ENCODE measurements at places on chromosomes 1 and 21.

- DNase-seq, result no peak
Observed at GRCh38 chr1:22284906-22285548, 142.1 kb upstream of the WNT4 start.

GRCh38 chr1:117135329-117135728 lies 13.8 kb upstream of the TRIM45 start:
- no peak for DNase-seq

GRCh38 chr1:43267818-43268425 lies 1.9 kb upstream of the TMEM125 start:
- no peak for DNase-seq

DNA sequence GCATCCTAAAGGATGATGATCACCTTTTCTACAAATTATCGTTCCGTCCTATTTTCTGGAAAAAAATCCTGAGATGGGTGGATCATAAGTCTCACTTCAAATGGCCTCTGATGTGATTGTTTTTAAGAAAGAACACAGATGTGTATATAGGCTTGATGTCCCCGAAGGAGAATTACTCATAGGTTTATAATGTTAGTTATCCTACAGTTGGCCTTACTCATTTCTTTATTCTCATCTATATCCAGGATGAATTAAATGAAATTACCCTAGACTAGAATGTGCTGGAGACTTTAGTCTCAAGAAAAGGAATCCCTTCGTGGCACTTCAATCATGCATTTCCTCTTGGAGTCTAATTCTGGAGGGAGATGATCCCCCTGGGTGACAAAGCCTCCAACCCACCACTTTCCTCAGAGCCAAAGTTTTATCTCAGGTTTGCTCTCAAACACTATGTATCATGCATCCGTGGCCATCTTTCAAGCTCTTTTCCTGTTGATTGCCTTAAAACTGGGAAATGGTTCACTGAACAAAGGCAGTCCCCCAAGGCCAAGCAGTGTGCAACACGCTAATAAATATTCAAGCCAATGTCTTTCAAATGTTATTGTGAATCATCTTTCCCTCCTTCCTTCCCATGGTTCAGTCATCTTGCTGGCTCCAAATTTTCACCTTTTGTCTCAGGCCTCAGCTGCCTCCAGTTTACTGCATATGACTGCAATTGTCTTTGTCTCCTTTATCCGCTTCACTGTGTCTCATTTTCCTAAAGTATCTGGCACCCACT lies 32.5 kb upstream of the SMYD2 start:
- no peak for DNase-seq

DNA sequence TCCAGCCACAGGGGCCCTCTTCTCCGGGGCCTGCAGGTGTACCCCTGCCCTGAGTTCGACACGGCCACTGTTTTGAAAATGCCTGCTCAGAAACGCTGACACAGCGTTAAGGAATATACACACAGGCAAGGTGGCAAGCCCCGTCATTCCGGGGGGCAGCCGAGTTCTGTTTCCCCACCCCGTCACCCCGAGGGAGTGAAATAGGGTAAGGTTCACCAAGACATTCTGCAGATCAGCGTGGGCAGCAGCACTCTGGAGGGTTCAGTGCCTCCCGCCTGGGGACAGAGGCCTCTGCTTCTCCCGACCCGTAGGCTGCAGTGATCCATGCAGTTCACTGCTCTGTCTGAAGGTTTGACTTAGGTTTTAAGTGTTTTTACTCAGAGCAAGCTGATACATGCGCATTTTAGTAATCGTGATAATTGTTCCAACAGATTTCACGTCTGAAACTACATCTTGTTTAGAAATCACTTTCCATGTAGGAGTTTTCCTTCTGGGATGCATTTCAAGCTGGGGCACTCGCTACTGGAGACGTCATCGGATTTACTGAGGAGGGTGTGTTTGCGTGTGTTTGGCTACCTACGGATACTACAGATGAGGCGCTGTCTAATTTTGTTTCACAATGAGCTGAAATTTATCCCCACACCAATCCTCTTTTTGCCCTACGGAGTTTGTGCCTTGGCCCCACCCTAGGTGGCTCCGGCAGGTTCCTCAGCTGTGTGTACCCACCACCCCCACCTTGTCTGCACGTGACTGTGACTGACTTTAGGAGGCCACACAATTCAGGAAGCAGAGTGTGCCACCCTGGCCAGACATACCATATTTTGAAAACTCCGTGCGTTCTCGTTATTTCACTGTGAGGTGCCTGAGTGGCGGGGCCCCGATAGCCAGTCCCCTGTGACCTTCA lies 63.5 kb downstream of the AGPAT3 start:
- DNase-seq, result no peak

DNA sequence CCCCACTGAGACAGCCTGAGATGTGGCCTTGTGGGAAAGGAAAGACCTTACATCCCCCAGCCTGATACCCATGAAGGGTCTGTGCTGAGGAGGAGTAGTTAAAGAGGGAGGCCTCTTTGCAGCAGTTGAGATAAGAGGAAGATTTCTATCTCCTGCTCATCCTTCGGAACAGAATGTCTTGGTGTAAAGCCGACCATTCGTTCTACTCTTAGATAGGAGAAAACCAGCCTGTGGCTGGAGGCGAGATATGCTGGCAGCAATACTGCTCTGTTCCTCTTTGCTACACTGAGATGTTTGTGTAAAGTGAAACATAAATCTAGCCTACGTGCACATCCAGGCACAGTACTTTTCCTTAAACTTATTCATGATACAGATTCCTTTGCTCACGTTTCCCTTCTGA lies 1.5 kb upstream of the CCDC27 start:
- DNase-seq, result no peak

DNA sequence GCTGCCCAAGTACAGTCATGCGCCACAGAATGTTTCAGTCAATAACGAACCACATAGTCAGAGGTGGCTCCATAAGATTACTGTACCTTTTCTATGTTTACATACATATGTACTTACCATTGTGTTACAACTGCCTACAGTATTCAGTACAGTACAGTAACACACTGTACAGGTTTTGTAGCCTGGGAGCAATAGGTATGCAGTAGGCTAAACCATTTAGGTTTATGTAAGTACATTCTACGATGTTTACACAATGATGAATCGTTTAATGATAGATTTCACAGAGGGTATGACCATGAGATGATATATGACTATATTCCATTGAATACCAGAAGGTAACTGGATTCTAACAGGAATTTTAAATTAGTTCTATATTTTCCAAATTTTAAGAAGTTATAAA lies 10.5 kb downstream of the YY1AP1 start:
- no peak for DNase-seq

DNA sequence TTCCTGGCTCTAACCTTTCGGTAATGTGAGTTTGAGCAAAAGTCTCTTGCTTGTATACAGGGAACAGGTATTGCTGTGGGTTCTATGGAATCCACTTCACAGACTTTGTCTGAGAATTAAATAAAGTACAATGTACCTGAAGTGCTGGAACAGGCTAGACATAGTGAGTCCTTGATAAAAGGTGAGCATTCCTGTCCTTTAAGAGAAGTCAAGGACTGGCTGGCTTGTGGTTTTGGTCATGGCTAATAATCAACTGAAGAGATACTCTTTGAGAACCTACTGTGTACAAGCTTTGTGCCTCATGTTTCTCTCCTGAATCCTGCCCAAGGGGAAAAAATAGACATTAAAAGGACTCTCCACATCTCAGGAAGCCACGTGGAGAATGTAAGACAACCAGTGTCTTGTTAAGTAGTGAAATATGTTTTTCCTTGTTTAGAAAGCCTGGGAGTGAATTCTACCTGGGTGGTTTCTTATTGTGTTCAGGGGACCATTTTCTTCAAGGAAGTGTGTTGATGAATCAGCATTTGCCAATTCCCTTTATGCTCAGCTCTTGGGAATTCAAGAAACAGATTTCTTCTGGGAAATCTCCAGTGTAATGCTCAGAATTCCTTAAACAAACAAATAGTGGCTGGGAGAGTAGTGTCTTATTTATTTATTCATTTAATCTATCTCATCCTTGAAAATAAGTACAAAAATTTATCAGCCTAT lies 55.2 kb upstream of the PLD5 start:
- DNase-seq, result no peak

DNA sequence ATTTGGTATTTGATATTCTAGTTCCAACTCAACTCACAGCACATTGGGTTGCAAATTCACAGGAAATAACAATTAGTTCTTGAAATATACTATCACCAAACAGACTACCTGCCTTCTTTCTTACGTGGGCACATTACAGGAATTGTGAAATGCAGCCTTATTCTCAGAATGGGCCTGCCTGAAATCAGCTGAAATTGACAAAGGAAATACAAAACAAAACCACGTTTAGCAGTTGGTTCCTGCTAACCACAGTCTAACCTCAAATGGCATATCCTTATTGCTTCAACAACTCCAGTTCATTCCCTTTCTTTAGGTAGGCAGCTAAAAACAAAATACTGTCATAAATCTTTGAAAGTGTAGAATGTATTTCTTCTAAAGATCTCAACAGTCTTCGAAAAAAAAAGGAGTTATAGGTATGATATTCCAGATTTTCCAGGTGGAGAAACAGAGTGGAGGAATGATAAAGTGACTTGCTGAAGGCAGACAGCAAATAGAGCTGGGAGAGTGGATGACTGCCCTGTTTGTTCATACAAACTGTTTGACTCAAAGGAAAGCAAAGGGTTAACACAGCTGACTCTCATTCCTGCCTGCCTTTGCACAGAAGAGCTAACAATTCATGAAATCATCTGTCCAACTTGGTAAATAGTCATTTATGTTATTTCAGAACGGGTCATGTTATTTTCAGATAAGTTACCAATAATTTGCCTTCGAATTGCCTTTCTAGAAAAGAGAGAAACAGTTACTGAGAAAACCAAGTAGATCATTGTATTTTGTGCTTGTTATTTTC lies 1.6 kb upstream of the GREM2 start:
- no peak for DNase-seq

GRCh38 chr1:245156736-245157505 lies 2.1 kb downstream of the KIF26B start:
- DNase-seq, result no peak

DNA sequence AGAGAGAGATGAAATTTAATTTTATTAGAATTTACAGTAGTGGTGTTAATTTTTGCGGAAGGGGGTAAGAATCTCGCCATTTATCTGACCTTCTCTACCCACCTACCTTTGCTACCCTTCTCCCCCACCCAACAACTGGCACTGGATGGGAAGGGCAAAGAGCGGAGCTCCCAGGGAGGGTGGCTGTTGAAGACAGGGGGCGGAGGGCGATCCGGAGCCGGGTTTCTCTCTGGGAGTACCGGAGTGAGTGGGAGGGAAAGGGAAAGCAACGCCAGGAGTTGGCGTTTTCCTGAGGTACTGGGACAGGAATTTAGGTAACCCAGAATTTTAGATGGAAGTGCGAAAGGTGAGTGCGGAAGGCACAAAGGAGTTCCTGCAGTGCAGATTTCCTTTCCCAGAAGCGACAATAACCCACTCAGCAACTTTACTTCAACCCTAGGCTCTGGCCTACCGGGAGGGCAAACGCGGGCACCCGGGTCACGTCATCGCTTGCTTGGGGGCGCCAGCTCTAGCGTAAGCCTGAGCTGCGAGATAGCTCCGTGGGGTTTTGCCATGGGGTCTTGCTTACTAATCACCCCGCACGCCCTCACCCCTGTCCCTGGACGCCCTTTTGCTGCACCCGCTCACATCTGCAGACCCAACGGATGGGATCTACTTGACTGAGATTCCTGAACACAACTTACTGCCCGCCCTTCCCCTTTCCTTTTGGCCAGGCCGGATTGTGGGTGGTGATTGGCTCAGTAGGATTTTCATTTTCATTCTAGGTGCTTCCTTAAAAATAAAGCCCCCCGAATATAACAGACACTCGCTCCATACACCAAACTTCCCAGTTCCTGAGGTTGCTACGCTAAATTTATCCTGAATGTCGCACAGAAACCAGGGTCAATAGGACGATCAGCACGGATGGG lies 413.0 kb upstream of the ESRRG start:
- no peak for DNase-seq

DNA sequence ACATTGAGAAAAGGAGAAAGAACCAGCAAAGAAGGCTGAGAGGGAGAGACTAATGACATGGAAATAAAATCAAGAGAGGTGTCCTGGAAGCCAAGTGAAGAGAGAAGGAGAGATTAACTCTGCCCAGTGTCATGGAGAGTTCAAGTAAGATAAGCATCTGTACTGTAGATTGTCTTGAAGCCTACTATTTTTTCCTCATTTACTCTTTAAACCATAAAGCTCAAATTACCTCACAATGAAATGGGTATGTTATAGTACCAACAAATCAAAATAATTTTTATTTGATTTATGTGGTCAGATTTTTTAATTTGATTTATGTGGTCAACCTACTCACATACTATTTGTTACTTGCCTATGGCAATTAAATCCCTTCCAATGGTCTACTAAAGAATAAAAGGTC lies 5.2 kb upstream of the PALMD start:
- DNase-seq, result no peak

GRCh38 chr1:54332781-54333585 lies 73.2 kb downstream of the SSBP3 start:
- no peak for DNase-seq

GRCh38 chr1:2848006-2848670 lies 46.6 kb upstream of the TTC34 start:
- no peak for DNase-seq

DNA sequence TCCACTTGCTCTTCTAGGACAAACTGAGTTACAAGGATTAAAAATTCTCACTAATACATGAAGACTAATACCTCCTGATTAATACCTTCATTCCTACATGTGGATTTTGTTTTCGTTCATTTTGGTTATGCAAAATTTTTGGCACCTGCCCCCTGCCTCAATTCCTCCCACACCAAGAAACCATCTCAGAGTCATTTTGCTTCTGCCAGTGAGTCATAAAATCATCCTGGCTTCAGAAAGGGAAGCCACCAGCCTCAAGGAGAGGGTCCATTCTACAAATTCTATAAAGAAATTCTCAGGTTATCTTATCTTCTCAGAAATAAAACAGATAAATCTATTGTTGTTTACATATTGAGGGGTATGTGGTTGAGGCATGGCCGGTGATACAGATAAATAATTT lies 103.2 kb upstream of the COA6 start:
- no peak for DNase-seq

- no peak for DNase-seq
Observed at GRCh38 chr1:11422686-11423085, 56.3 kb upstream of the DISP3 start.

DNA sequence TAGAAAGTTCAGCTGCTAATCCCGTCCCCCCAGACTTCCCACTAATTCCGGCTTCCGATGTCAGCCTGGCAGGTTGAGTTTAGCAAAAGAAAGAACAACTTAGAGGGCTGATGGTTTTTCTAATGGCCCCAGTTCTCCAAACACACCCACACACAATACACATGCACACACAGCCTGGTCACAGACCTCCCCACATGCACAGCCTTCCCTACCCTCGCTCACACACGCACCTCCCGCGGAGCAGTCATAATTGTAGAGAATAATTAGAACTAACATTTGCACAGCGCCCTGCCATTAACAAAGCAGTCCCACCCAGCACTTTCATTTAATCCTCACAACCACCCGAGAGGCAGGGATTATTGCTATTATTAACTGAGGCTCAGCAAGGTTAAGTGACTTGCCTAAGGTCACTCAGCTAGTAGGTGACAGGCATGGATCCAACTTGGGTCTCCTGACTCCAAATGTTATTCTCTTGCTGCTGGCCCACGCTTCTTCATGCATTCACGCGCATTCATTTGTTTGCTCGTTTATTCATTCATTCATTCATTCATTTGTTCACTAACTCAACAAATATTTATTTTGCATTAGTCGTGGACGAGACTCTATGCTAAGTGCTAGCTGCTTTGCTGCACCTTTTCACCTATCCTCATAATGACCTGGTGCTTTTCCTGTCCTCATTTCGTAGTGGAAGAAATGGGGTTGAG lies 274.9 kb downstream of the FOXD2 start:
- no peak for DNase-seq

- no peak for DNase-seq
Observed at GRCh38 chr1:78586572-78586971, 33.7 kb upstream of the IFI44L start.

GRCh38 chr1:243727503-243728203 lies 122.4 kb downstream of the AKT3 start:
- DNase-seq, result no peak

Measured in activated T-cell treated with anti-CD3 and anti-CD28 coated beads, Interleukin-2, amount 50 U/mL, for 24 hours (primary cell).